ENCODE measurements at places on chromosomes 2 and 18. TPM values are rescaled to one million over a fixed set of nuclear protein-coding genes. Genes with fewer than 3 reads are reported as not detected.

CNOT9 gene
- 33.7 TPM for total RNA-seq

SLC38A11 gene
- total RNA-seq = 2.0 TPM

GRB14 gene
- total RNA-seq = 7.9 TPM

NPAS2 gene
- 29.2 TPM for total RNA-seq

ALS2 gene
- total RNA-seq = 34.5 TPM

COLEC12 gene
- 19.3 TPM for total RNA-seq

CFAP65 gene
- total RNA-seq = not detected

DNA sequence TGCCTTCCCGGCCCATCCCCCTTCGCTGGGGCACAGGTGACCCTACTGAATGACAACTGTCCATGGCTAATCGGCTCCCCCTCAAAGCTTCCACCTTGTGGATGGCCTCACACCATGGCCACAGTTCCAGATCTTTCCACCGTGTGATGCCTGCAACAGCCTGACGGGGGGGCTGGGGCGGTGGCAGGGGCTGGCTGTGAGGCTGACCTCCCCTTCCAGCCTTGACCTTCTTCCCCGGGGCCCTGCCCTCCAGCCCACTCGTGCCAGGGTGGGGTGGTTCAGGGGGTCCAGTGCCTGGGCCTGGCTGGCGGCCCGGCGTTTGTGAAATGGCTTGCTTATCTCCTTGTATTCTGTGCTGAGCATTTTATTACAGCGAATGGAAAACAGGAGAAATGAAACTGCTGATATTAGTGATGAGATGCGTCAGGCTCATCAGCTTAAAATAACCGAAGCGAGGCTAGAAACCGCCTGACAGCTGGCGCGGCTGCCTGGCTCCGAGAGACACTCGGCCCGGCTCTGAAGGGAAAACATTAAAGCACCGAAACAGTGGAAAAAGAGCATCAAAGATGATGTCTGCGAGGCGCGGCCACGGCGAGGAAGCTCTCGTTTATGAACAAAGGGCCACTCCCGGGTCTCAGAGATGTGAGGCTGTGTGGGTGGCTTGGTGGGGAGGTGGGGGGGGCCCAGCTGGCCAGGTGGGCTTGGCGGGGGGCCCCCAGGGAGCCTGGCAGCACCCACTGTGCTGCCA lies 916 bp upstream of the PDCD1 start:
- DNase-seq = no peak

DNA sequence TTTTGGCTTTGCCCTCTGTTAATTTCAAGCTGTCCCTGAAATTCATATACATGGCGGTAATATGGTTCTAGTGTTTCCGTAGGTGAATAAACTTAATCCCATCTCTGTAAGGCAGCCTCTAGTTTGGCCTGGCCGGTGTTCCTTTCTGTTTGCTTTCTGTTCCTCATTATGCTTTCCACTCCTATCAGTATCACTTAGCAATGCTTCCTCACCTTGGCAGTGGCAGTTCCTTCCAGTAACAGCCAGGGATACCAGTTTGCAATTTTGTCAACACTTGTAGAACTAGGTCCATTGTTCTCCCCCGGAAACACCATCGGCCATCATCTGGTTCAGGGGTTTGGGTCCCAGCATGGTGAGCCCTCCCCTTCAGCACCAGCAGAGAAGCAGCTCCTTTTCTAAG lies 18.2 kb upstream of the TNP1 start:
- no peak for DNase-seq

- DNase-seq = peak; percentile 50
These were observed 1.9 kb upstream of the MEIS1 start for GRCh38 chr2:66432801-66433694.

DNA sequence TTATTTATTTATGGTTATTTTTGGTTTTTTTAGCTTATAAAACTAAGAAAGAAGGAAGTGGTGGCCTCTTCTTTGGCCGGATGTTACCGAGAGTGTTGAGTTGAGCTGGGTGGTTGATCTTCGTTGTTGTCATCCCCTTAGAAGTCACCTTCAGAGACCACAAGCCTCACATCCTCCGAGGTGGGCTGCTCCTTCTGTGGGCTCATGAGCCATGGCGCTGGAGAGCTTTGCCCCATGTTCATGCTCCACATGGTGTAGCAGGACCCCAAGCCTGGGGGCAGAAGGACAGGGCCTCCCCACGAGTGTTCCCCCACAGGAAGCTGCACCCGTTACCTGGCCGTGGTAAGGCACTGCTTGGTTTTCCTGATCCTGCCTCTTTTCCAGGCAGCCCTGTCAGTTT lies 23.4 kb downstream of the SNTG2 start:
- DNase-seq = no peak

DNA sequence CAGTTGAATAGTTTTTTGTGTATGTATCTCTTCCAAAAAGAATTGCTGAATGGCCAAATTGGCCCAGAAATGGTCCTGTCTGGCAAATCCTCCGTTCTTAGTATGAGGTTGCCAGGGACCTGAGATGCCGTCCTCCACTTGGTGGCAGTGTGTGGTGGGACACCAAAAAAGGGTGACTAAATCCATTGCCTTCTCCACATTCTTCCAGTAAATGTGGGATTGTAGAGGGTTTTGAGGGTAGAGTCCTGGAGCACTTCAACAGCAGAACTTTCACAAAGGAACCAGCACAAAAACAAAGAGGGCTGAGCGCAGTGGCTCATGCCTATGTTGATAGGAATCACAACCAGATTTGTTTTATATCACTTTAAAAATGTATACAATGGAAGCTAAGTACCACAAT lies 199.9 kb downstream of the BCL2 start:
- DNase-seq = no peak
